ENCODE measurements at places on chromosomes 11 and 22.

- peak; percentile 38 for DNase-seq
Measured at GRCh38 chr22:36435516-36436415, 45.7 kb downstream of the TXN2 start.

DNA sequence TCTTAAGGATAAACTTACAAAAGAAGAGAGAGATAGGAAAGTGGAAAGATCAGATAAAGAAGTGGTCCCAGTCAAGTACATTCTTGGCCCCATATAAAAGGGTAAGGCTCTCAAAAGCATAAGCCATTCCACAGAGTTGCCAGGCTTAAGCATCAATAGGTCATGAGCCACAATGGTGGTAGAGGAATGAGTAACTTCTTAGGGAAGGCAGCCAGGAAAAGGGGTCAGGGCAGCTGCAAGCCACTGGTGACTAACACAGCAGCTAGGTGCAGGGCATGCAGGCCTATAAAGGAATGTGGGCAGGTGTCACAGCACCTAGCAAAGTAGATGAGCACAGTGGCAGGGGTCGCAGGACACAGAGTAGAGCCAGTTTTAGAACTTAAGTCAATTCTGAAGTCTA is 302.6 kb upstream of the FAT3 start:
- no peak for DNase-seq

DNA sequence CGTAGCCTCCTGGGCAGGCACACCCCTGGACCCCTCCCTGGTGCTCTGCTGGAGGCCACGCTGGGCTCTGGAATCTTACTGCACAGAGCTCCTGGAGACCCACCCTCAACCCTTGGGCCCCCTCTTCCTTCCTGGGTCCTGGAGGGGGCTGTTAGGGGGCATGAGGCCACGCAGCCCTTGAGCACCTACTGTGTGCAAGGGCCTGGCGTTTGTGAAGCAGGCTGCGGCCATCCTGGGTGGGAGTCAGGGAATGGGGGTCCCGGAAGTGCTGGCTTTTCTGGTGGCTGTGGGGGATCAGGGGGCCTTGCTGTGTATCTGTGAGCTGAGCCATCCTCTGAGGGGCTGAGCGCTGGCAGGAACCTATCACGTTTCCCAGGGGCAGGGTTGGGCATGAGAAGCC is 40.9 kb upstream of the CCDC188 start:
- no peak for DNase-seq

DNA sequence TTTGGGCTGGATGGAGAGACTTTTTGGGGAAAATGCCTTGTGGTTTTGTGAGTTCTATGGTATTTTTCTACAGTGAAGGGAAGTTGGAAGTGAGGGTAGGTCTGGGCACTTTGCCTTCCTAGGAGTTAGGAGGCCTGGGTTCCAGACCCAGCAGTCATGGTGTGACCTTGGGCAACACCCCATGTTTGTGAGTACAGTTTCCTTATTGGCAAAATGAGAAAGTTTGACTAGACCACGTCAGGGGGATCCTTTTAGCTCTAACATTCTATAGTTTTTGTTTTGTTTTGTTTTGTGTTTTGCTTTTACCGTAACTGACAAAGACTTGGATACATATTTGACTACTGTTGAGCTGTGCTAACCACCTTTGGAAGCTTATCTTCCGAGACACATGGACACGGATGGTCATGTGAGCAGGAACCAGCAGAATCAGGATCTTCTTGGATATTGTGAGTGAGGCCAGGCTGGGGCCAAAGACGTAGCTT is 109.0 kb downstream of the PKNOX2 start:
- DNase-seq = no peak

DNA sequence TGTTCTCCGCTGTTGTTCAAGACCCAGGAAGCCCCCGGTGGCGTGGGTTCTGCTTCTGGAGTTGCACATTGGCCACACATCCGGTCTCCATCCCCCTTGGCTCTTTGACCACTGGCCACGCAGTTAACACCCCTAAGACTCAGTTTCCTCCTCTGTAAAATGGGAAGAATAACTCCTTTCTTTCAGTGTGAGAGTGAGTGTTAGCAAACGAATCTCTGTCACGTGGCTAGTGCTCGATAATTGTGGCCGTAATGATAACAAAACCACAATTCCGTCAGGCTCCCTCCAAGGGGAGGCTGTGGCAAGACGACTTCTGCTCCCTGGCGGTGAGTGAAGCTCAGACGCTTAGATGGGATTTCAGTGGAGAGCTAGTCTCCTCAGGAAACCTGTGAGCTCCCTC is 315.2 kb upstream of the B3GAT1 start:
- no peak for DNase-seq

GRCh38 chr22:32839831-32840584 is 38.5 kb downstream of the TIMP3 start:
- DNase-seq = peak; percentile 79

DNA sequence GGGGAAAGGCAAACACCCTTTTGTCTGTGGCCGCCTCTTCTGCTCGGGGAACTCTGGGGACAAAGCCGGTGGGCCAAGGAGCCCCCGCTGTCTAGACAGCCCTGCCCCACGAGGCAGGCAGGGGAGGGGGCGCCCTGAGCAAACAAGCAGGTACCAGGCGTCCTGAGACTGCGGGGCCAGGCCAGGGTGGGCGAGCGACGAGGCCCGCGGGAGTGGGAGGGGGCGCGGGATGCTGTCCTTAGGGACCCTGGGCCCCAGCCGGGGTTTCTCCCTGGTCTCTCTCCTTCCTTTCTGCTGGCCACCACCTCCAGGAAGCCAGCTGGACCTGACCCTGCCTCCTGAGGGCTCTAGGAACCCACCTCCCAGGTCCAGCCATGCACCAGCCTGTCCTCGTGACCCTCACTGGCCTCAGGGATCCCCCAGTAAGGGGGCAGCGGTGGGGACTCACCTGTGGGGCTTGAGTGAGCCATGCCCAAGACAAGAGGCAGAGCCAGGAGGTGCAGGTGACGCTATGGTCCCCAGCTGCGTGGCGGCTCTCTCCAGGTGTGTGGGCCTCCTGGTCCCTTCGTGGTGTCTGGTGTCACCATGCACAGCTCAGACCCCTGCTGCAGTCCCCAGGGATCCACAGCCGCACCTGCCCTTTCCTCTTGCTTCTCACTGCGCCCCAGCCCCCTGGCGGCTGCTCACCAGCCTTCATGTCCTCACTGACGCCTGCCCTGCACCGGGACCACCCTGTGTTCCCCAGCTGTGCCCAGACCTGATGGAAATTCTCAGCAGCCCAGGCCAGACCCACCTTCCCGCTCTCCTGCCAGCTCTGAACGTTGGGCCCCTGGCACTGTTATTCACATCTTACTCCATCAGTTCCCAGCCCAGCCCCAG is 26.5 kb upstream of the MUC5AC start:
- DNase-seq = no peak

DNA sequence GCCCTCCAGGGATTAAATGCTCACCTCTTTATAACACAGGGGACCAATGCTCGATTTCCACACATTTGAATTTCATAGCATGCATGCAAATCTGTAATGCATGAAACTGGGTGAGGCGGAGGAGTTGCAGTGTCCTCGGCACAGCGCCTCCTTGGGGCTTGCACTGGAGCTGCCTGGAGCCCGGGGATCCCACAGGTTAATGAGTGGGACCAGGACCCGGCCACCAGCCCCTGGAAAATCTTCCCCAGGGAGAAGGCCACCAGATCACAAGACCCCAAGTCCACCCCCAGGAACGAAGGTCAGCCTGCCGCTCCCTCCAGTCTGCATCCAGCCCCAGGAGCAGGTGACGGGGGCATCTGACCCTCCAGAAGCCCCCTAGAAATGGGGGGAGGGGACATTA is 119.1 kb downstream of the MN1 start:
- DNase-seq = no peak

DNA sequence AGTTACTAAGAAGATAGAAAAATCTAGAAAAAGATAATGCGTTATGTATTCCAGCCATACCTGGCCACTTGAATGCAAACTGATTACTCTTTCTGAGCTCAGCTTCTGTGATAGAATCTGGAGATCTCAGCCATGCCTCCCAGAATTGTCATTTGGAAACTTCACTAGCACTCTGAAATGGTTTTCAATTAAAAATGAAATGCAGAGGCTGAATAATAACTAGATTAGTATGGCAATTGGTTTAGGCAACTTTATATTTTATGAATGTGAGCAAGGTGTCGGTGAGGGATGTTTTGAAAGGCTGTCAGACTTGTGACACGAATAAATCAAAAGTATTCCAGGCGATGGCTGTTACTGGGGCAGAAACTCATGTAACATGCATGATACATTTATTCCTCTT is 128.8 kb upstream of the SORL1-AS1 start:
- DNase-seq = no peak

- DNase-seq = no peak
Measured at GRCh38 chr22:25669253-25670069, 72.5 kb upstream of the MYO18B start.

DNA sequence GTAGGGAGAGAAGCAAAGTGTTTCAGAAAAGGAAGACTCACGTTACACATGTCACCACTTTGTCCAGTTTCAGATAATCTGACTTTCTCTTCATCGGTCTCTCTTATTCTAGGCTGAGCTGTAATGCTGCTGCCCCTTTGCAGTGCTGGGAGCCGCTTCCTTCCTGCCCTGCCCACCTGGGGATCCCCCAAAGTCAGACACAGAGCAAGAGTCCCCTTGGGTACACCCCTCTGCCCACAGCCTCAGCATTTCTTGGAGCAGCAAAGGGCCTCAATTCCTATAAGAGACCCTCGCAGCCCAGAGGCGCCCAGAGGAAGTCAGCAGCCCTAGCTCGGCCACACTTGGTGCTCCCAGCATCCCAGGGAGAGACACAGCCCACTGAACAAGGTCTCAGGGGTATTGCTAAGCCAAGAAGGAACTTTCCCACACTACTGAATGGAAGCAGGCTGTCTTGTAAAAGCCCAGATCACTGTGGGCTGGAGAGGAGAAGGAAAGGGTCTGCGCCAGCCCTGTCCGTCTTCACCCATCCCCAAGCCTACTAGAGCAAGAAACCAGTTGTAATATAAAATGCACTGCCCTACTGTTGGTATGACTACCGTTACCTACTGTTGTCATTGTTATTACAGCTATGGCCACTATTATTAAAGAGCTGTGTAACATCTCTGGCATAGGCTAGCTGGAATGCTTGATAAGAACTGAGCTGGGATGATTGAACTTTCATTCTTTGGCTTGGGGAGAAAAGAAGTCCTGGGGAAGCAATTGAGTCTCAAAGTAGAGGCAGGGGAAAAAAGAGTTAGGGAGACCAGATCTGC is 31.2 kb upstream of the SMIM35 start:
- no peak for DNase-seq

DNA sequence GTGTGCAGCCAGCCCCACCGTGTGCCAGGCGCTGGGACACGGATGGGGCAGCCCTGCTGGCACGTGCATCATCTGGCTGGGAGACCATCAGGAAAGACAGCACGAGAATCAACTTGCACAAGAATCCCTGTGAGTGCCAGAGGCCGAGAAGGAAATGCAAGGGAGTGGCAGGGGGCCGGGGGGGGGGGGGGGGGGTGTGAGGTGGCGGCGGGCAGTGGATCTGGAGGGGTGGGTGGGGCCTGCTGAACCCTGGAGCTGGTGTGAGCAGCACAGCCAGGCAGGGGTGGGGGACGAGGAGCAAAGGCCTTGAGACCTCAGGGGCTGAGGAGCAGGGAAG is 14.0 kb upstream of the FLRT1 start:
- no peak for DNase-seq

DNA sequence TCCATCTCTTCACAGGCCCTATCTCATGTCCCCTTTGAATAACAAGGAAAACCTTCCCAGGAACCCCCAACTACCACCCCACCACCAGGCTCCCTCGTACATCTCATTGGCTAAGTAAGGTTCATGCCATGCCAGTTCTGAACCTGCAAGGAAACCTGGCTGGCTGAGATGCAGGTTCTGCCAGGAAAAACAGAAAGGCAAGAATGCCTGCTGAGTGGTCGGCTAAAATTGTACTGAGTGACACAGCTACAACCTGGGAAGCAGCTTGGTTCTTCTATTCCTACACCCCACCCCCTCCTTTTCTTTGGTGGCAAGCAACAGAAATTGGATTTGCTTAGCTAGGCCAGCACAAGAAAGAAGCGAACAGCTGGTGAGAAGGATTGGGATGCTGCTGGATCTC is 36.1 kb upstream of the TSPAN18 start:
- DNase-seq = no peak

- DNase-seq = peak; percentile 26
Measured at GRCh38 chr22:50217543-50218152, 16.8 kb downstream of the SELENOO start.

- no peak for DNase-seq
Measured at GRCh38 chr22:17444204-17444504, 74.9 kb downstream of the CECR2 start.

GRCh38 chr11:91926965-91927364 is 297.7 kb upstream of the FAT3 start:
- DNase-seq = peak; percentile 38

DNA sequence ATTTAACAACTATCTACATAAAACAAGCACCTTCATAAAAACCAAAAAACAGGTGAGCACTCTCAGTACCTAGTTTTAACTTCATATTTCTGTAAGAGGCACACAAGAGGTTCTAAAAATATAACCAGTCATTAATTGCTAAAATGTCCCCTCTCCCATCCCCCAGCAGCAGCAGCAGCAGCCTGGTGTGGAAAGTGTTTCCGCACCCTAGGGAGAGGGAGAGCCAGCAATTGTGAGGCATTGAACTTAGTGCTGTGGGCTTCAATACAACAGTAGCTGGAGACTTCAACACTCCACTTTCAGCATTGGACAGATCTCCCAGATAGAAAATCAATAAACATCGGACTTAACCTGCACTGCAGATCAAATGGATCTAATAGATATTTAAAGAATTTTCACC is 1158.5 kb downstream of the JRKL start:
- no peak for DNase-seq

DNA sequence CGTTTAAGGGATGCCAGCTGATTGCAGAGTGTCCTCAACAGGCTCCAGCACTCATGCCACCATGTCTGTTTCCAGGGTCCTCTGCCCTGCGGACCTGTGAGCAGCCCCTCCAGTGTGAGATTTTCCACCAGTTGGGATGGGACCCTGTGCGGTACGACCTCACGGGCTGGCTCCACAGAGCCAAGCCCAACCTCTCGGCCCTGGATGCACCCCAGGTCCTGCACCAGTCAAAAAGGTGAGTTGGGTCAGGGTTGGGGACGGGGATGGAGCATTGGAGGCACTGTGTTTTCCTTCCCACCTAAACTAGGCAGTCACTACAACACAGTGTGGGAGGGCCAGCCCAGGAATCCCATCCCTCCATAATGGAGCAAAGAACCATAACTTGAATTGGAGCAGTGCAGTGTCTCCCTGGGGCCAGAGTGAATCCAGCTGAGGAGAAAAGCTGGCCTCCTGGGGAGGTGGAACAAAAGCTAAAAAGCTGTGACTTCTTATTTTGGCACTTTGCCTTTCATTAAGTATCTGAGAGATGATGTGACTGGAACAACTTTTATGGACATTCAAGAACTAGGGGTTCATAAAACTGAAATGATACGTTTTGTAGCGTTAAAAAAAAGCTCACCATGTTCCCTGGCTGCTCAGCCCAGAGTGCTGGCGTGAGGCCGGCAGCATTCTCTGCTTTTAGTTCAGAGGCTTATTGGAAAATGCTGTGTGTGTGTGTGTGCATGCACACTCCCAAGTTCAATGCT is 101.8 kb downstream of the MYO18B start:
- DNase-seq = no peak

- DNase-seq = no peak
Measured at GRCh38 chr22:39661842-39662685, 91.5 kb downstream of the CACNA1I start.
